Retinal pigment epithelial cell (primary cell): ENCODE measurements at places on chromosomes 7 and 10.

- DNase-seq = peak; percentile 15
Measured at GRCh38 chr7:12322284-12322902, 81.3 kb downstream of the VWDE start.

- DNase-seq = no peak
Measured at GRCh38 chr7:132939495-132939894, 142.4 kb downstream of the CHCHD3 start.

GRCh38 chr7:96416599-96416998 is 94.7 kb upstream of the SLC25A13 start:
- DNase-seq = no peak

- no peak for DNase-seq
Measured at GRCh38 chr10:69306421-69306820, 28.1 kb downstream of the HK1 start.

- no peak for DNase-seq
Measured at GRCh38 chr10:80454513-80455460, 677 bp downstream of the TSPAN14 start.

DNA sequence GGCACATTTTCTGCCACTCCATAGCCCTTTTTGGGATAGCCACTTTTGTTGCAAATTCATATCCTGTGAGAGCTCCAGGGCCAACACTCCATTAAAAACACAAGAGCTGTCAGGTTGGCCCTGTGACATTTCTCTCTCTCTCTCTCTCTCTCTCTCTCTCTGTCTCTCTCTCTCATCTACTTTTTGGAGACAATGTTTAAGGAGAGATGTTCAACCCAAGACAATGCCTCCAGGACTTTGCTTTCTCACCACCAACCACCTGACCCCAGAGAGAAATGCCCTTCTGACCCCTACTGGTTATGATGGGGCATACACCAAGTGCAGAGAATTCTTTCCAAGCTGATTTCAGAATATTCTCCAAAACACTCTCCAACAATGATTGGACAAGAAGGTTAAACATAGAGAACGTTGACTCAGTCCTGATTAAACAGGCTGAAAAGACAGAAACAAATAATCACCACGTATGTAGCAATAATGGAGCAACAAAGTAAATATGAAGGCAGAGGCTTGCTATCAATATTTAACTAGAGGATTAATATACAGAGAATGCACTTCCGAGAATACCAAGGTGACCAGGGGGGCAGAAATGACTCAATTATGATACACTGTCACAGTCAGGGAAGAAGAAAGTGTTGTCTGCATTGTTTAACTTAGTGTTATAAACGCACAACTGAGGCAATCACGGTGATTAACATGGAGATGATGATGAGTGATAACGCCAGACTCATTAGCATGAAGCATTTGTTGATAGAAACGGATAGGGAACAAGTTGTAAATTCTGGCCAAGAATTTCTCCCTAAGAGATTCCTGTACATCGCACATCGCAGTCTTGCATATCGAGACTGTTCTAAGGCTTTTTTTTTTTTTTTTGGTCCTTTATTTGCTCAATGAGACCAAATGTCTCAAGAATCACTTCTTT is 178.5 kb downstream of the NRP1 start:
- DNase-seq = no peak

GRCh38 chr10:79260811-79261740 is 86.2 kb upstream of the PPIF start:
- DNase-seq = no peak

DNA sequence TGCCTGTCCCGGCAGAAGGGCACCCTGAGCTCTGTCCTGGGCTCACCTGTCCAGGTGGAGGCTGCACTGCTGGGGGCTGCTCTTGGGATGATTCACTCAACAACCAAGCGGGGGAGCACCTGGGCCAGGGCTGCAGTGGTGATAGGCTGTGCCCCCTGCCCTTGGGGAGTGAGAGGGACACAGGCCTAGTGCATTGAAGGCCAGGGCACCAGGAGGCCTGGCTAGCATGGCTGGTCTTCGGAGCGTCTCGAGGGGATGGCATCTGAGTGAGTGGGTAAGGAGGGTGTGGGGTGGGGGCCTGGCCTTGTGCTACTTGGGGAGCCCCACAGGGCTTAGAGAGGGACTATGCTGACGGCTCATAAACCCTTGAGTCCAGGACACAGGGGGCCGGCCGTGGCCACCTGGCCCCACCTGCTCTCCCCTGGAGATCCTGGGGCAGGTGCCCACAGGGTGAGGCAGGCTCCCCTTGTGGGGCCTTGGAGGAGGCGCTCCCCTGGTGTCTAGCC is 3.1 kb downstream of the PWWP2B start:
- DNase-seq = no peak

DNA sequence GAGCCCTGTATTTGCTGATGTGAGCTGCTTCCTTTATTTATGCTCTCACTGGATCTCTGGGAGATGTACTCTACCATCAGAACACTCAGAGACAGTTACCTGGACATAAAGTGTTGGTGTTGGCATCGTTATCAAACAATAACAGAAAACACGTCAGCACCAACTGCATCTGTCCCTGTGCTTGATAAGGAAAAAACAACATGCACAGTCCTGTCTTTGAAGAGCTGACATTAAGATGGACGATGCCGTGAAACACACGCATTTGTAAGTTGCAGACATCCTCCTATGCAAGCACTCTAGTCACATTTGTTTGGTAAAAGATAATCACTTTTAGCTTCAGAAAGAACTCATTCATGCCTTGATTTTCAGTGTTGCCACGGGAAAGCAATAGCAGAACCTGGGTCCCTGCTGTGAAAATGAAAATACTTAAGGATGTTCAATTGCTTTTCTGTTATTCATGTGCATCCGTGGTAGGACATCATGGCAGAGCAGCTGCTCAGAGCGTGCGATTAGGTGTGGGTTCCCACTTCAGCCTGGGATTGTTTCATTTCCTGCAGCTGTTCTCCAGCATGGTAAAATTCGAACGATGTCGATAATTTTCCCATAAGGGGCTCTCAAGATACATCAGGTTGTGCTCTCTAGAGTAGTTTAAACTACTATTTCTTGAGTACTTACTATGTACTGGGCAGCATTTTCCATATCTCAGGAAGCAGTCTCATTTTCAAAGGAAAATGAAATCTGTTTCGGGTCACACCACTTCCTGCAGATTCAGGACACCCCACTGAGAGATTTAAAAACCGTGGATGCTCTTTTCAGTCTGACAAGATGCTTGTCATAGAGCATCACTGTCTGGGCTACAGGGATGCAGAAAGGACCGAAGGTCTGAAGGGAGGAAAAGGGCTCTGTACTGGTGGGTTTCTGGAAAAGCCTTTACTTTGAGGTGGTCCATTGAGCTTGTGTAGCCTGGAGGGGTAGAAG is 248.7 kb downstream of the CAMK1D start:
- no peak for DNase-seq

DNA sequence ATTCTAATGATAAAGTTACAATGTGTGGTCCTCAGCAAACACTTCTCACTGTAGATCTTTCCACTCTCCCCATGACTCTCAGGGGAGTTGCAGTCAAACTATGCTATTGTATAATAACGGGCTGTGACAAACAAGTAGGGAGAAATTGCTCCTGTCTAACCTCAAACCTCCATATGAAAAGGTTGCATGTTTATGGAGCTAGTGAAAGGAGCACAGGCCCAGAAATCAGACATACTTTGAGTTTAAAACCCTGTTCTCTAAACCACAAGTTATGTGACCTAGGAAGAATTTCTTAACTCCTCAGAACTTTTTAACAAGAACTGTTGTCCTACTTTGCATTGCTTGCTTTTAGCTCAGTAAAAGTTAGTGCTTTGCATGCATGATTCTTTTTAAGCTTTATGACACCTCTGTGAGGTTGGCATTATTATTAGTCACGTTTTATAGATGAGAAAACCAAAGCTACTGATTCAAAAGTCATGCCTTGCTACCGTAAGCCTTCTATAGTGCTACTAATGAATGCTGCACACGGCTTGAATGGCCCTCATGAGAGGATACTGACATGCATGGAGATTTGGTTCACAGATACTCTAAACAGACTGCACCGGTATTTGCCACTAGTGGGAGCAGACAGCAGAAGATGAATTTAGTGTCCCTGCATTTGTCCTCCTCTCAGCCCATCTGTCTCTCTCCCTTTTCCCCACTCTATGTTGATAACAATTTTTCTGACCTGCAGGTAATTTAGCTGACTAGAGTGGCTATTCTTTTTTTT is 129.5 kb upstream of the PCGF5 start:
- no peak for DNase-seq

DNA sequence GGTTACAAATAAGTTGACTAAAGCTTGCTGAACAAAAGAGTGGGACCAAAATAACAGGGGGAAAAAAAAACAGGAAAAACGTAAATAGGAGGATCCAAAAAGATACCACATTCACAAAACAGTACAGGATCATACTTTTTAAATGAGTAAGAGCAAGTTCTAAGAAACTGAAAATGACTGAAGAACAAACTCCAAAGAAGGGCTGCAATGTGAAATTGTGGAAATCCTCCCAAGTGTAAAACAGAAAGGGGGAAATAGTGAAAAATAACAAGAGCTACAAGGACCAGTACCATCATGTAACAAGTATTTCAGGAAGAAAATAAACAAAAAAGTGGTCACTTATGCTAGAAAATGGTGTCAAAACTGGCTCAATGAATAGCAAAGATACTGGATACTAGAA is 46.3 kb downstream of the PDSS1 start:
- no peak for DNase-seq

DNA sequence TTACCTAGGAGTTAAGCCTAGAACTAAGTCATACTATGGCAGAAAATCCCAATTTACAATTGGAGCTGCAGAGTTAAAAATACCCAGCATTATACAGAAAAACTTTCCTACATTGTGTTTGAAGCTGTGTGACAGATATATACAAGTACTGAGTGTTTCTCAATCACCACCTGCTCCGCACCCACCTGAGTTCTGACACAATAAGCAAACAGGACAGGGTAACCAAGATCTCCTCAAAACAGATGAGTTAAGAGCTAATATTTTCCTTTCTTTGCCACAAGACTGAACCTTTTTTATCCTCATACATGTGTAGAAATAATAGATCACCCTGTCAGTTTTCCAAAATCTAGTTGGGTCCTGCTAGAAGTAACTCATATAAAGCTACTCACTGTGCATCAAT is 186.3 kb downstream of the DOCK4 start:
- no peak for DNase-seq
